ENCODE measurements at places on chromosomes 2 and 18. TPM values are rescaled to one million over a fixed set of nuclear protein-coding genes. Genes with fewer than 3 reads are reported as not detected.
A peak's percentile ranks its signal among the peaks of the same experiment; 100 is the strongest.

Gene EIF2B4
- total RNA-seq: 48.2 TPM

GRCh38 chr2:203890733-203891132 is 23.2 kb downstream of the CTLA4 start:
- no peak overlapping the region for H3K4me3 ChIP-seq
- no peak overlapping the region for H3K27ac ChIP-seq
- H3K27me3 ChIP-seq: no peaks in the 10 kb centered on the region
- DNase-seq: no peak

DNA sequence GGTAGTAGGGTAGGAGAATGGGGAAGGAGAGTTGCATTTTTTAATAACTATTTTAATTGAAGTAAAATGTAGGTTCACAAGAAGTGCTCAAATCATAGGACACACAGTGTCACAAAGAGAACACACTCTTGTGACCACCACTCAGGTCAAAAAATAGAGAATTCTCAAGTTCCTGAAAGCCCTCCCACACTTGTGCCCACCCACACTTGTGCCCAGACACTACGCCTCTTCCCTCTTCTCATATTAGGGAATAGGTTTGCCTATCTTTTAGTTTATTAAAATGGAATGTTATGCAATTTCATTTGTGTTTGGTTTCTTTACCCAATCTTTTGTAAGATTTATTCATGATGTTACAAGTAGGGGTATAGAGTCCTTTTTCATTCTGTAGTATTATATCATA is 67.2 kb downstream of the UGGT1 start:
- H3K27me3 ChIP-seq: no peaks in the 10 kb centered on the region
- DNase-seq: no peak
- no peak overlapping the region for H3K4me3 ChIP-seq
- H3K27ac ChIP-seq: no peak overlapping the region

Gene RNF152
- total RNA-seq: 22.0 TPM

GRCh38 chr2:80322311-80322920 is 17.9 kb upstream of the LRRTM1 start:
- H3K4me1 ChIP-seq: no peaks in the 10 kb centered on the region
- no peak overlapping the region for H3K27ac ChIP-seq
- DNase-seq: peak; percentile 62

Gene ALK
- total RNA-seq: 0.40 TPM

DNA sequence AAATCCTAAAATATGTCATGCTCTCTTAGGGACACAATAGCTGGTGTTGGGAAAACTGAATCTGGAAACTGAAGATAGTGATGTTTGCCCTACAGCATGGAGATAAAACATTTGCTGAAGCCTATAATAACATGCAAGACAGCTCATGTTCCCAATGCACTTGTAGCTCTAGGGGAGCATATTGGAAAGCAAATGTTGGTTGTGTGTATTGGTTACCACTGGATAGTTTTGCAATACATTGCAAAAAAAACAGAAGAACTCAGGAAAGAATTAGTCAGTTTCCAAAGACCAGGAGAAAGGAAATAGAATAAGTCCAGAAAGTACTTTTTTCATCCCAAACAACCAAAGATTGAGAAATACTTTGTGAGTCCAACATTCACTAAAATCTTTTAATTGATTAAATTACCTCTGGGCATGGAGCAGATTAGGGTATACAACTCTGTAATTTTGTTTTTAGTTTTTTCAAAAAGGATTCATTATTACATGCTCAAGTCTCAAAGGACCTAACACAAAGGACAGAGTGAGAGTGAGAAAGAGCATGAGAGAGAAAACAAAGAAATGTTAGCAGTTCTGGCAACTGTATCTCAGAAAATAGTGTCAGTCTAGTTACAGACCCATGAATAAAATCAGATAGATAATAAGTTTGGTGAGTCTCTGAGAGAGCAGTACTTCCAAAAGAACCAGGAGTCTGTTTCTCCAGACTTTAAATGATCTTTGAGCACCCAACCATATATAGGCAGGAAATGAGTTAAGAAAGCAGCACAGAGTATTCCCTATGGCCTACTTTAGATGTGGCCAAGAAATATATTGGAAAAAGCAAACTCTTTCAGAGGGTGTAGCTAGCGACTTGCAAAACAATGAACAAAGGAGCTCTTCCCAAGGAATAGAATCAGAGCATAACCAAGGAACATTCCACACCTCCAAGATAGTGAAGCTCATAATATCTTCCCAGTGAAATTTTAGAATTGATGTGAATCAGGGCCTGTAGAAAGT is 36.6 kb upstream of the COL3A1 start:
- H3K4me1 ChIP-seq: no peaks in the 10 kb centered on the region
- no peak for DNase-seq
- H3K4me3 ChIP-seq: no peak overlapping the region
- no peaks in the 10 kb centered on the region for H3K27me3 ChIP-seq

Gene NRP2
- 74.8 TPM for total RNA-seq

Gene ALPI
- not detected for total RNA-seq

Gene DSG4
- not detected for total RNA-seq

DNA sequence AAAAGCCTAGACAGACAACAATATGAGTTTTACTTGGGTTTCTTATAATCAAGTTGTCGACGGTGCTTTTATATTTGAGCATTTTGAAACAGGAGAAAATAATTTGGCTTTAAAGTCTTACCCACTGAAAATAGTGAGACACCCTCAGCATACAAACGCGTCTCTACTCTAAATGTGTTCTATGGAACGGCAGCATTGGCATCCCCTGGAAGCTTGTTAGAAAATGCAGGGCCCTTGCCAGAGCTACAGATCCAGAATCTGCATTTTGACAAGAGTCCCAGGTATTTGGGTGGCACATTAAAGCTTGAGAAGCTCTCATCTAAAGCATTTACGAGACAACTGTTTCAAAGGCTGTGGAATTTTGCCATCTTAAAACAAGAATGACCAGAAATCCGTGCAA is 163.5 kb downstream of the PID1 start:
- H3K4me1 ChIP-seq: no peaks in the 10 kb centered on the region
- H3K4me3 ChIP-seq: no peak overlapping the region
- no peak overlapping the region for H3K27ac ChIP-seq

Gene CDK15
- total RNA-seq: 0.10 TPM
